ENCODE measurements at places on chromosomes 1 and 21.

- DNase-seq = no peak
Observed at GRCh38 chr1:44854970-44855369, 11.9 kb upstream of the PTCH2 start.

DNA sequence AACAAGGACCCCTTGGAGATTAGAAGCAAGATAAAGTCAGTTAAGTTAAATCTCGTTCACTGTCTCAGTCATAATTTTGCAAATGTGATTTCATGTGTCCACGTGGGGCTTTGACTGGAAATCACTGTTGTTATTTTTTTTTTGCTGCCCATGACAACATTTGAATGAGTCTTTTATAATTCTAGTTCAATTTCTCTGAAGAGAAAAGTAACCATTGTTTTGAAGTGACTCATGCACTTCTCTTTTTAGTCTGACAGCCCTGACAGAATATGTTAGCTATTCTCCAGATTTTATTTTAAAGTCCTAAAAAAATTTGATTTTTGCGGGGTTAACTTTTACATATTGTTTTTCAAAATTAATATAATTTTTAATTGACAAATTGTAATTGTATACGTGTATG lies 30.7 kb upstream of the NLRP3 start:
- DNase-seq = no peak

DNA sequence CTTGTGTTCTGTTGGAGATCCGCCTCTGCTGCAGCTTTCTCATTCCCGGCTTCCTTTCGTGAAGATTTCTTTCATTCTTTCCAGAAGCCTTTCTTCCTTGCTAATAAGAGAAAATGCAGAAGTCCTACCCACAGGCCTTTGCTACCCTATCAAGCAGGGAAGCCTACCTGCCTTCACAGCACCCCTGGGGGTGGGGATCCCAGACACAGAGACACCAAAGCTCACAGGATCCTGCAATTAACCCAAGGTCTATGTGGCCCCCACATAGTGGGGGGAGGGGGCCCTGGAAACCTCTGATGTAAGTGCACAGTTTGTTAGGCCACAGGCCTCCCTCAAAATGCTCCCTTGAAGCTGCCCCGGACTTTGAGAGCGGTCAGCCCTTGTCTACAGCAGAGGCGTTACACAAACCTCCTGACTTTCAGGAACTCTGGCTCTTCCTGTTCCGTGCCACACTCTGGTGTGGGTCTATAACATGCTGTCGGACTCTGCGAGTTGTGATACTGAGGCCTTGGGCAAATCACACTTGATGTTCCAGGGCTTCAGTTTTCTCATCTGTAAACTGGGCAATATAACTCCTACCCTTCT lies 31.2 kb downstream of the NKAIN1 start:
- DNase-seq = no peak

- DNase-seq = no peak
Observed at GRCh38 chr1:162498496-162498810, 835 bp downstream of the UHMK1 start.

DNA sequence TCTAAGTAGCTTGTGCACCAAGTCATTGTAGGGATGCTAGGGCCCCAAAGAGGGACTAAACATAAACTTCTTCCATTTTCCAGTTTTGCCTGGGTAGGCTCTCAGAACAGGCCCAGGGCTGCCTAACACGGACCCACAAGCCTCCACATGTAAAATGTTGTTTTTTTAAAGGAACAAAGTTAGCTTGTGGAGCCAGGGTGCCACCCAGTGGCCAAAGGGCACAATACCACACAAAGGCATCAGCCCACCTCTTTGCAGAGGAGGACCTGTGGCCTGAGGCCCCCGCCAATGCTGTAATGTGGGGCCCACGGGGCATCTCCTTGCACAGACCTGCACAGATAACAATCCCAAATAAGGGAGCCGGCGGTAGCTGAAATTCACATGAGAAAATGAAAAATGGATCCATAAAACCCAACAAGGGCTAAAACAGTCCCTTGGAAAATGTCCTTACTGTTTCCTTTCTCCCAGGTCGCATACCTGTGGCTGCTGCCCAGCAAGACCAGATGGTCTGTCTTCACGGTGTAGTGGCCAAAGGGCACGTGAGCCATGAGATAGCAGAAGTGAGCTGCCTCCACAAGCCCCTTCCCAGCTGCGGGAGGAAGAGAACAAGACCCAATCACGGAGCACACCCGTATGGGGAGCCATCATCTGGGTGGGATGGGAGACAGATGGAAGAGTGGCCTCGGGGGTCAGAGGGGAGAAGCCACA lies 23.8 kb downstream of the SEC16B start:
- DNase-seq = no peak

DNA sequence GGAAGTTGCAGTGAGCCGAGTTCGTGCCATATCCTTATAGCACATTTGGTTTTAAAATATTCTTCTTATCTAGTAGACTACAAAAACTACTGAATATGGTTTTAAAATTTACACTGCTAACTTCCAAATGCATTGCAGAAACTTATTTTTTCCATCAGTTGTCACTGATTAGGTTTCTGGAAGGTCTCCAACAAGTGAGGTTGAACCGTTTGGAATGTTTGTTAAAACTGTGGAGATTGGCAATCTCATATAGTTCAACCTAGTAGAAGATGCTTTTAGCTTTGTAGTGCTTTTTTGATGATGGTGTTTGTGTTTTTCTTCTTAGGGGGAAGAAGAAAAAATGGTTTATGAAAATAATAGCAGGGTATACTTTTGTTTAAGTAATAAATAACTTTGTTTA lies 12.9 kb downstream of the CENPF start:
- no peak for DNase-seq

GRCh38 chr1:112431038-112431437 lies 35.0 kb downstream of the CTTNBP2NL start:
- DNase-seq = no peak

- no peak for DNase-seq
Observed at GRCh38 chr1:224259986-224260385, 70.0 kb downstream of the NVL start.
